ENCODE measurements at places on chromosomes 2 and 18.

GRCh38 chr2:134177351-134177931, 76.4 kb upstream of the MGAT5 start:
- DNase-seq: no peak

GRCh38 chr2:63059793-63060471, 9.3 kb downstream of the OTX1 start:
- DNase-seq: no peak

DNA sequence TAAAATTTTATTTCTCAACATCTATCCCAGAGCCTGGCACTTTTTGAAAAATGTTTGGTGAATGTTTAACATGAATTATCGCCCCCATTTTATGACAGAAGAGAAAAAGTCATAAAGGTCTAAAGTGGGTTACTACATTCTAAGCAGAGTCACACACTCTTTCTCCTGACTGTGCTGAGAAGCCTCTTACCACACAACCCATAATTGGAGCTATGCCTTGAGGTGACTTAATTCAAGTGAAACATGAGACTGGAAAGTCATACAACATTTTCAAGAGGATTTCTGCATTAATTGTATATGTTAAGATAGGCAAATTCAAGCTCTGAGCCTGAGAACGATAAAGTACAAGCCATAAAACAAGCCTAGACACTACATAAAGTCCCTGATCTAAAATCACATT, 3.1 kb upstream of the DSEL start:
- no peak for DNase-seq

DNA sequence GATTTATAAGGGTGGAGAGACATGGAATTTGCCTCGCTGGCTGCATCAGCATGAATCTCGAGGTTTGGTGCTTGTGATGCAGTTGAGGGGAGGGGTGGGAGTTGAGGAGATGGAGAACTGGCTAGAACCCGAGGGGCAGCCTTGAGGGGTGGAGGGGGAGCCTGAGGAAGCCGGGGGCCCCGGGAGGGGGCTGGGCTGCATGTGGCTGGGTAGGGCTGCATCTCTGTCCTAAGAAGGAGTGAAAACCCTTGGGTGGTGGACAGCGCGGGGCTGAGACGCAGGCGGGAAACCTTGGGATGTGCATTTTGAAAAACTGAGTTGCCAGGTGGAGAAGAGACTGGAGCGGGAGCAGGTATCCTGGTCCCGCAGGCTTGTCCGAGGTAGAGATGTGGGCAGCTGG, 64.2 kb downstream of the SNTG2 start:
- no peak for DNase-seq

DNA sequence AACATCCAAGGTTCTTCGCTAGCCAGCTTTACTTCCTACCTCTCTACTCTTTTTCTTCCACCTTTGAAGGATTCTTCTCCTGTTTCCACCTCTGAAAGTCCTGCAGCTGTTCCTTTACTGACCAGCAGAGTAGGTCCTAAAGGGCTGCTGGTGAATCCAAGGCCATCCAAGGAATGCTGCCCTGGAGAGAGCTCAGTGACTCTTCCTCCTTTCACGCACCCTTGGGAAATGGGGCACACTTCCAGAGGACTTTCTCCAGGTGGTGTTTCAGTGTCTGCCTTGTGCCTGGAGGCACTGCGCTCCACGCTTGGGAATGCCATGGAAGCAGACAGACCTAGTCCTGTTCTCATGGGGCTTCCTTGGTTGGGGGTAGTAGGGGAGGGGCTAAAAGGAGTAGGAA, 45.4 kb downstream of the SLC16A14 start:
- DNase-seq: no peak

DNA sequence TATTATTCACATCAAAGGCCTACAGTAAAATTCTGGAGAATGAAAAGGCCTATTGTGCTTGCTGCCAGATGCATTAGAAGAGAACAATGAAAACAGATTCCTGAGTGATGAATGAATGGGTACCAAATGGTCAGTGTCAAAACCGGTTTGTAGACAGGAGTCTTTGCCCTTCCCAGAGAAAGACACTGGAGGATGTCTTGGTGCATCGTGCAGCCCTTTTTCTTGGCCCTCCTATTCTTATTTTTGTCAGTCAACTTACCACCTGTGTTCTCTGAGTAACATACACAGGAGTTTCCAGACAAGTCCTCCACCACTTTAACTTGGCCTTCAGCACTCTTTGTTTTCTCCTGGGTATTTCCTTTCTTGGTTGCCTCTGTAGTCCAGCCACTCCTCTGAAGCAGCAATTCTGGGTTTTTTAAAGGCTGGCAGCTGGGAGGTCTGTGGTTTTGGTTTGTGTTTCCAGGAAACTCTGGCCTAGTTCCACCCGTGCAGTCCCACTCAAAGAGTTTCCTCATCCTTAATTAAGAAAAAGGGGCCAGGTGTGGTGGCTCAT, 29.4 kb downstream of the PSTPIP2 start:
- DNase-seq: peak; percentile 65

DNA sequence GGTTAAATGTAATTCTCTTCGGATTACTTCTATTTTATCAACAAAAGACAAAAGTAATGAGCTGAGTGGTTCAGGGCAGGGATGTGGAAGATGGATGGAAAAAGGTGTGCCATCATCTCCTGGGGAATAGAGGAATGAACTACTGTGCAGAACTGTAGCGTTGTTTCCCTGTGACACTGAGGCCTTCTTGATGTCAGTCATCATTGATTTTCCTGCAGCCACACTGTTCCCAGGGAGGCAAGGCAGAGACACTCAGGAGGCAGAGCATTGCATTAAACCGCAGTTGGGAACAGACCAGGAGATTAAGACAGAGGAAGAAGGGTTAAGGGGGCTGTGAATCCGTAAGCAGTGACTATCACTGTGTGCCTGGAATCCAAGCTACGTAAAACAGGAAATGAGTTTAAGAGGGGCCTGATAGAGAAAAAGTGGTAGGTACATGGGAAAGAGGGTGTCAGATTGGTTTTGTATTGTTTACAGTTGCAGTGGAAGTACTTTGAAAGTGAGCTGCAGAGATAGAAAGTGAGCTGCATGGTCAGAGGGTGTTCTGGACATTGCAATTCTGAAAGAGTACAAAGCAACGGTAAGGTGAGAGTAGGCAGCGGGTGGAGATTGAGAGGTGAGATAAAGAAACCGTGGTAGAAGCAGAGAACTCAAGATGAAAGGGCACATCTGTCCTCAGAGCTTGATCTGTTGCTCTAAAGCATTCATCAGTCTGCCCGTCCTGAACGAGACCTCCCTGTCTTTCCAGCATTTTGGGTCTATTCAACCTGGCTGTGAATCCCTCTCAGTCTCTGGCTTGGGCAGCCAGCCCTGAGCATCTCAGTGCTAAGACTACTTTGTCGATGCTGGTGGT, 793.4 kb upstream of the CELF4 start:
- no peak for DNase-seq

DNA sequence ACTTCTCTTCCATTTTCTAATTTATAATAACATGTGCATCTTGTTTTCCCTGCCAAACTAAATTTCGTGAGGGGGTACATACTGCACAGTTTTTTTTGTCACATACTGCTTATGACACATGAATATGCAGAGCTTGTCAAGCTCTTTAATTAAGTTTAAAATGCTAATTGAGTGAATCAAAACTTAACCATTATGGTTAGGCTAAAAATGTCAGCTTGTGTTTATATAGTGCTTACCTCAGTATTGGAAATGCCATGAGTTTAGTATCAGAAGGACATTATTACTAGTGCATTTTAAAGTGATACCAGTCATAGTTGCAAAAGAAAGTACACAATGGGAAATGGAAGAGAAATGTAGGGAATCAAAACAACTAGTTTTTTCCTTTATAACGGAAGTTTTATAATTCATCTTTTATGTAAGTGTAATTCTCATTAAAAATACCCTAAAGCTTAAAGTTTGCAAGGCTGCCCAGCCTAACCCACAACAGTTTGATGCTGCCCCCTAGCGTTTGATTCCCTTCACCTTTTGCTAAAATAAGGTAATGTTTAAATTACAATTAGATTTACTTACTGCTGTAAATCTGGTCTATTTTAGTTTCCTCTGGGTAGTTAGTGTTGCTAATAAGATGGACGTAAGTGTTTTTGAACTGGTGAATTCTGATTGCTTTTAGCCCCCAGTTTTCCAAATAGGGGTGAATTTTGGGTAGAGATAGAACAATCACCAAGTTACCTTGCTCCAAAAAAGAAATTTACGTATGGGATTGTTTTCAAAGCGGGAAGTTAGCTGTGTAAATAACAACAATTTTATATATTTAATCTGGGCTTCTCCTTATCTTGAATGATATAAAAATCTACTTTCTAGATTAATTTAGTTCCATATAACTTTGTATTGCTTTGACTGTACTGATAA, 3.2 kb downstream of the SLC39A10 start:
- peak; percentile 55 for DNase-seq

GRCh38 chr18:28109781-28110560, 67.0 kb downstream of the CDH2 start:
- no peak for DNase-seq
